K562 (cell line): ENCODE measurements at places on chromosomes 3 and 15. TPM values are rescaled to one million over a fixed set of nuclear protein-coding genes. Genes with fewer than 3 reads are reported as not detected.

DNA sequence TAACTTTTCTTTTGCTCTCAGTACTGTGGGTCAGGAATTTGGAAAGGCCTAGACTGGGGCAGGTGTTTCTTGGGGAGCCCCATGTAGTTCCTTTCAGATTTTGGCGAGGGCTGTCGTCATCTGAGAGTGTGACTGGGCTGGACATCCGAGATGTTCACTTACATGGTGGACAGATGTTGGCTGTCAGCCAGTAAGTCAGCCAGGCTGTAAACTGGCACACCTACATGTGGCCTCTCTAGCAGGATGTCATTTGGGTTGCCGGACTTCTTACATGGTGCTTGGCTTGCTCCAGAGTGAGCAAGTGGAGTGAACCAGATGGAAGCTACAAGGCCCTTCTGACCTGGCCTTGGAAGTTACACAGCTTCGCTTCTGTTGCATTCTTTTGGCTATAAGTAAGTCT, 20.7 kb downstream of the TATDN2 start:
- DNase-seq = no peak

- no peak for DNase-seq
Measured at GRCh38 chr15:76449455-76449854, 112.9 kb downstream of the ISL2 start.

NFKBIZ gene
- 13.7 and 14.2 TPM in 2 replicates for total RNA-seq

GRCh38 chr15:54815556-54815955, 381.2 kb downstream of the RSL24D1 start:
- DNase-seq = no peak

DNA sequence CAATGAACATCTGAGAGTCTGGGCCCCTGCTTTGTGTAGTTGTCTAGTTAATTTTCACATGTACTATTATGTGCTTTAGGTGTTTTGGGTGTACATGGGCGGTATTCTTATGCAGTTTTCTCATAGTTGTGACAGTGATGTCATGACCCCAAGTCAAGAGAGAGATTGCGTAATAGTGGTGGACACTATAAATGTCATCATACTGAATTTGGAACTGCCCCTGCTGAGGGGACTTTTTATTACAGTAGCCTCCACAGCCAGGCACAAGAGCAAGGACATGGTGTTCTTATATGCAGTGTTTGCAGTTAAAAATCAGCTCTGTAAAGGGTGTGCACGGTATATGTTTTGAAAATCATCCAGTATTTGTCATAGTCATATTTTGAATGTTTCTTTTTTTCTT, 29.5 kb downstream of the ABHD2 start:
- no peak for DNase-seq
